ENCODE measurements at places on chromosomes 2 and 18.

DNA sequence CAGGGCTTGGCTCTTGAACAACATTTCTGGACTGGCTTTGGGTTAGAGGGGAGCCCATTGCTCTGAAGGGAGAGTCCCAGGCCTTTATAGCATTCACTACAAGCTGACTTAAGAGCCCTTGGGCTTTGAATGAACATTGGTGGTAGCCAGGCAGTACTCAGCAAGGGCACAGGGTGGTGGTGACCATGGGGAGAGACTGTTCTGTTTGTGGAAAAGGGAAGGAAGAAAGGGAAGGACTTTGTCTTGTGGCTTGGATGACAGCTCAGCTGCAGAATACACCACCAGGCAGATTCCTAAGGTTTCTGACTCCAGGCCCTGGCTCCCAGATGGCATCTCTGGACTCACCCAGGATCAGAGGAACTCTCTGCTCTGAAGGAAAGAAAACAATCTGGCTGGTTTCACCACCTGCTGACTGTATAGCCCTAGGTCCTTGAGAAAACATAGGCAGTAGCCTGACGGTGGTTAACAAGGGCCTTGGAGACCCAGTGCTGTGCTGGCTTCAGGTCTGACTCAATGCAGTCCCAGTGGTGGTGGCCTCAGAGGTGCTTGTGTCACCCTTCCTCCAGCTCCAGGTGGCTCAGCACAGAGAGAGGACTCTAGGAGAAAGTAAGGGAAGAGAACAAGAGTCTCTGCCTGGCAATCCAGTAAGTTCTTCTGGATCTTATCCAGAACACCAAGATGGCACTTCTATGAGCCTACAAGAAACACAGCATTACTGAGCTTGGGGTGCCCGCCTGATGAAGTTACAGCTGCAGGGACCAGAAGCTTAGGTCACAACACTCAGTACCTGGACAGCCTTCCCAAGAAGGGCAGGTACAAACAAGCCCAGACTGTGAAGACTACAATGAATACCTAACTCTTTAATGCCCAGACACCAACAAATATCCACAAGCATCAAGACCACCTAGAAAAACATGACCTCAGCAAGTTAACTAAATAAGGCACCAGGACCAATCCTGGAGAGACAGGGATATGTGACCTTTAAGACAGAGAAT, 16.4 kb upstream of the ABCB11 start:
- no peak for DNase-seq

DNA sequence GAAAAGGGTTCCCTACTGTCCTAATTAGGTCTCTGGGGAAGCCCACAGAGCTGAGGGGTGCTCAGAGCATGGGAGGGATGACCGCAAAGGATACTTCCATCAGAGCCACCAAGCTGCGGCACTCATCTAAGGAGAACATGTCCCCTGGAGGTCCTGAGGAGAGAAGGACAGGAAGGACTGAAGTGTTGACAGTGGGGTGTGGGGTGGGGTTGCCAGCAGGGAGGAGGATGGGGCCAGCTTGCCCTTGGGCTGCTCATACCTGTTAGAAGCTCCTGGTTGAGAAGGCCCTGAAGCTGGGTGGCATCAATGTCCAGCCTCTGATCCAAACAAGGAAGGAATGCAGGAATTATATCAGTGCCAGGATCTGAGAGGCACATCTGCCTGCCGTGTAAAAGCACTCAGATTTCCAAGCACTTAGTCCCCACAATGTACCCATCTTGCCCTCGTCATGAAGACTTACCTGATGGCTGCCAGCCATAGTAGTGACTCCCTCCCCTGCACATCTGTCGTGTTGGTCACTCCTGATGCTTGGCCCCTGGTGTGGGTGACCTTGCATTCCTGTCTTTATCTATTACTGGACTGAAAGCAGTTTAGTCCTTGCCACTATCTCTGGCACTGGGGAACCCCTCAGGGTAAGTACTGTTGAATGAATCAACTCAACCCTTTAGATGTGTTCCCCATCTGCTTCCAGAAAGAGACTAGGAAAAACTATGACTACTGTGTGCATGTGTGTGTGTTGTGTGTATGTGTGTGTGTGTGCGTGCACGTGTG, 68.9 kb downstream of the CAPN13 start:
- DNase-seq: no peak

DNA sequence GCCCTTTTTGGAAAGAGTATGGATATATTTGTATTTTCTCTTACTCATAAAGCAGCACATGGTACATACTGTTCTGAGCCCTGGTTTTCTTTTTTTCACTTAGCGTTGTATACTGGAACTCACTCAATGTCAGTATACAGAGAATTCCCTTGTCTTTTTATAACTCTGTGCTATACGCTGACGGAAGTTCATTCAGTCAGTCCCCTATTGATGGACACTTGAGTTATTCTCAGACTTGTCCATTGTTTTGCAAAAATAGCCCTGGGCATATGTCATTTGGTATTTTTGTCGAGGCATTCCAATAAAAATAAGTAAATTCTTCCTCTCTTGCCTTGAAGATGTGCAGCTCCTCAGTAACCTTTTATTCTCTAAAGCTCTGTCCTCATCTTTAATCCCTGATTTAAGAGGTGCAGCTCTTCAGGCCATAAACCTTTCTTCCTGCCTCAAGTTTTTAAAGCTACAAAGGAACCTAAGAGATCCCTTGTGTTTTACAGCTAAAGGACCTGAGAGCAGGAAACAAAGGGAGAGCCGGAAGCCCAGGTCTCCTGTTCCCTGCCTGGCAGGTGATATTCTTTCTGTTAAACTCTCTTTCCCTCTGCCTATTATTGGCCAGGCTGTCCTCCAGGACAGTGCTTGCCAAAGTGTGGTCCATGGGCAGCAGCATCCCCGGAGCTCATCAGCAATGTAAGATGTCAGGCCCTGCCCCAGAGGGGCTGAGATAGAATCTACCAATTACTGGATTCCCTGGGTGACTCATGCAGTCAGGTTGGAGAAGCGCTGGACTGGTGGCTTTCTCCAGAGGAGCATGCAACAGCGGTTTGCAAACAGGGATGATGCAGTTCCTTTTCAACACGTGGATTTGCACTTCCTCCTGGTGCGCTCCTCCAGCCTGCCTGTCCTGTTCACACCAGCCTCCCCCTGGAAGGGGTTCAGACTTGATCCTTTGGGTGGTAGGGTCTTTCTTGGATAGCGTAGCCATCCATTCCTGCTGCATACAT, 158.0 kb downstream of the NEDD4L start:
- no peak for DNase-seq

DNA sequence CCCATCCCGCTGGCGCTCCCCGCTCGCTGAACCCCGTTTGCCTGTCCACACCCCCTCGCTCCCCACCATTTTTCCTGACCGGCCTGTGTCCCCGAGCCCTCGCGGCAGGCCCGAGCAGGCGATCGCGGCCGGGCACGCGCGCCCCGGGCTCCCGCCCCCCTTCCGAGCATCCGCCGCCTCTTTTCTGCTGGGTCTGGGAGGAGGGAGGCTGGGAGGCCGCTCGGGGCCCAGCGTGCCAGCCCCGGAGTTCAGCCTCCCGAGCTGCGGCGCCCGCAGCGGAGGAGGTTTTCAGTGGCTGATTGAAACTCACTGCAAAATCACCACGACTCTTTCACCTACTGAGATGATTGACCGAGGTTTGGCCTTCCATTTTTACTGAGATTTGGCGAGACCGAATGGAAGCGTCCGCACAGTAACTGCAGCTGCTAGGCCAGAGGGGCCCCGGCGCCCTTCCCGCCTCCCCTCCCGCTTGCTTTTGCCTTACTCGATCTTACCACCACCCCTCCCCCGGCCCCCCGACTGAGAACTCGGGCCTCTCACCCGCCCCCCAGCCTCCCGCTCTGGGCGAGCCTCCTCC, 4.8 kb downstream of the SOX11 start:
- DNase-seq: no peak

GRCh38 chr2:101829429-101829828, 131.9 kb downstream of the MAP4K4 start:
- no peak for DNase-seq

DNA sequence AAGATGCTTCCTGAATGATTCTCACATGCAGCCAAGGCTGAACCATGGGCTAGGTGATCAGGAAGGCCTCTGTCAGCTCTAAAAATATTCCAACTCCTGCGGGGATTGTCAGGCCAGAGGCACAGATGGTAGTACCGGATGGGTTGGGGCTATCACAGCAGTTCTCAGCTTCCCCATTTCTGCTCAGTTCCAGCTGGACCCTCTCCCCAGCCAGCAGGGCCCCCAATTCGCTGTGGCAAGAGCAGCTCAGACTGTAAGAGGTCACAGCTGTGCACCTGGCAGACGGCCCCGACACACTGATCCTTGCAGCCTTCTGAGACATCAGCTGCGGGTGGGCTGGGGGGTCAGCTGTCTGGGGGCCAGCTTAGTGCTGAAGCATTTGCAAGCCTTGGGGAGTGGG, 43.6 kb upstream of the TCF7L1 start:
- DNase-seq: no peak

DNA sequence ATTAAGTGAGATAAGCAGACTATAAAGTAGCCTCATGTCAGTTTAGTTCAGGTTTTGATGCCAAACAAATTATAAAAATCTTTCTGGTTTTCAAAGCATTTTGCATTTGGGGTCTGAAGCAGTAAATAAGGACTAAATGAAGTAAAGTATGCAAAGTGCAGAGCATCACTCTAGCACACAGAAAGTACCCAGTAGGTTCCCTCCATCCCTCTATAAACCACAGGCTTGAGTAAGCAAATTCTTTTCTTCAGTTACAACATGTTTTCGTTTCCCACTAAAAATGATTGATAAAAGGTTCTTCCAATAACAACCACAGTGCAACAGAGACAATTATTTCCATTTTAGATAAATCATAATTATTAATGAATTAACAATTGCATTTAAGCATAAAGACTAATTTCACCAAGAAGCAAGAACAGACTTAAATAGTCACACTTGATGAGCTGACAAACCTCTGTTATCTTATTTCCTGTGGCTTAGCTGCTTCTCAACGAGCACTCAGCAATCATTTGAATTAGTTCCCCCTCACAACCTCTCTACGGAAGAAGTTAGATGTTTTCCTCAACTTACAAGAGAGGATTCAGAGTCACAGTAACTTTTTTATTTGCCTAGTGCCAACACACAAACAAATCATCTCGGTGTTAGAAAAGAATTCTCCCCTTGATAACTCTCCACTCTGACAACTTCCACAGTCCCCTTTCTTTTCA, 249.8 kb downstream of the NBAS start:
- DNase-seq: no peak

GRCh38 chr2:133675-134593, 87.6 kb upstream of the FAM110C start:
- DNase-seq: no peak

DNA sequence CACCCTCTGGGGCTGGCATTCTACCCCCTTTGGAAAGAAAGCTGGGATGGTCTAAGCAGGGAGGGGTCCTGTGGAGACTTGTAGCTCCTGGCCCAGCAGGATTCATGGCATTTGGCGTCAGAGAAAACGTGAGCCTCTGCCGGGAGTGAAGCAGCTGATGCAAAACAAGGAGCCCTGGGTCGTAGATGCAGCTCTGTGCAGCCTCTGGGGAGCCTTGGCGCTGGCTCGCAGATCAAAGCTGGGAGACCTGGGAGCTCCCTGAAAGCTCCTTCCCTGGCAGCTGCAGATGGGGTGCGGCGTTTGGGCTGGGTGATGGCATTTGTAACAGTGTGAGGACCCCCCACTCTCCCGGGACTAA, 148.3 kb downstream of the KLHL29 start:
- DNase-seq: no peak

- DNase-seq: no peak
Measured at GRCh38 chr2:23944527-23944926, 4.3 kb downstream of the UBXN2A start.

- no peak for DNase-seq
Measured at GRCh38 chr2:201203916-201204654, 21.1 kb downstream of the CASP10 start.

DNA sequence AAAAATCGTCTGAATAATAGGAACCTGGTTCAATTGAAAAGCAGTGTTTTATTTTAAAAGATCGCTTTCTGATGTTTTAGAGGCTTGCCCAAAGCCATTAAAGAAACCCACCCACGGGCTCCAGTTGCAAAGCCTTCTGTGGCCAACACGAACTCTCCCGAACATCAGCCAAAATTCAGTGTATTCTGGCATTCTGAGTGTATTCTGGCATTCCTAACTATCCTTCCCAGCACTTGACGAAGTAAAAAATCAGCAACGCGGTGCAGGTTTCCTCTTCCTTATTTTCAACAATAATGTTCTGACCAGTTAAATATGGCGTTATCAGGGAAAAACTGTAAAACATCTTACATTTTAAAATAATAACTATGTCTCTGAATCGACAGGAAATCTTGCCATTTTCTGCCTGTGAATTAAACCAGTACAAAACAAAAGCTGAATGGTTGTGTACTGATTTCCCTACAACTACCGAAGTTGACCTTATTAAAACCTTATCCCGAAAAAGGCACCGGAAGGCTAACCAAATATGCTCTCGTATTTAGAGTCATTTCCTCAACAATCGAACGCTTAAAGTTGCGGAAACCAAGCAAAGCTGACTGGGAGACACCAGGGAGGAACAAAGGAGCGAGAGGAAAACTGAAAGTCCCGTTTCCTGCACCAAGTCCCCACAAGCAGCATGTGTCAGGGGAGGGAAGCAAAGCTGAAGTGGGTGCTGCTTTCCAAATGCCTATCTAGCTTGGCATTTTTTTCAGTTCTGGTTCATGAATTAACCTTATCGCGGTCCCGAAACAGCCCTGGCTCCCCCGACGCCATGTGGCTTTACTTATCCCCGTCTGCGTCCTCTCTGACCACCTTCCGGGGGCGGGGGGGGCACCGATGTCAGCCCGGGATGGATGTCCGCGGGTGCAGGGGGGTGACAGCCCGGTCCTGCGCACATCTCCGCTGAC, 44.3 kb downstream of the ZNF516 start:
- no peak for DNase-seq

DNA sequence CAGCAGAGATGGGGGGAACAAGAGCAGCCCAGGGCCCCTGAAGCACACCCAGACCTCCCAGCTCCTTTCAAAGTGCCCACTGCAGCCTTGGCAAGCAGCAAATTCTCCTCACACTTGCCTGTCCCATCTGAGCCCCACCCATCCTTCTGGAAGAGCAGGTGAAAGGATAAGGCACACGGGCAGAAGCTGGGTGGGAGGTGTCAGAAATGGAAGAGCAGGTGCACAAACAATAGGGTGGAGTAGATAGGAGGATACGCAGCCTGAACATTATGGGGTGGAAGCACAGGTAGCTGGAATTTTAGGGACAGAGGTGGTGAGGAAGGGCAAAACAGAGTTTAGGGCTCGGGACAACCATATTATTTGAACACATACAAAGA, 69.2 kb downstream of the TNS1 start:
- no peak for DNase-seq

GRCh38 chr18:44473394-44474066, 207.2 kb upstream of the SETBP1 start:
- no peak for DNase-seq

DNA sequence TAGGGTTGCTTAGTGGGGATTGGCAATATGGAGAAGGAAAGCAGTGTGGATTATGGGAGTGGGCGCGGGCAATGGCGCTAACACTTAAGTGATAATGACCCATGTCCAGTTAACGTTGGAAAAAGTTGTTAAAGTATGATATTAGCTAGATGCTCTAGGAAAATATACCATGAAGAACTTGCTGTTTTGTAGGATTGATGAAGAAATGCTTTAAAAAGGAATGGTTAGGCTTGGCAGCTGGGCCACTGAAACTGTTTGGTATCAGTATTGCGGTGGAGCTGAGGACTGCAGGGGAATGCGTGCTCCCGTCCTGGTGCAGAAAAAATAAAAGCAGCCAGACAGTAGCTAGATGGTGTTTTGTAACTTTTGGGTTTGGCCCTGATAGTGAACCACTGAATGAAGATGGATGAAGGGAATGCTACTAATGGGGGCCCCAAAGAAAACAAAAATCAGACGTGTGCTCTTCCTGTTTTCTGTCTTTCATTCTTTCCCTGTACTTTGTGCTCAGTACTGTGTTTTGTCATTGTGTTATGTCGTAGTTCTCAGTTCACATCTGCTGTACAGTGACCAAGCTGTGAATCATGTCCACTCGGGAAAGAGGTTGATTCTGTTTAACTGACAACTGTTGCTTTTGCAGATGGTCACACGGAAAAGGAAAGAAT, 999 bp downstream of the INSIG2 start:
- DNase-seq: no peak

All from activated CD8-positive, alpha-beta memory T cell treated with anti-CD3 and anti-CD28 coated beads for 1 hour (primary cell).